ENCODE measurements at places on chromosomes 12 and 14.
A peak's percentile ranks its signal among the peaks of the same experiment; 100 is the strongest.

DNA sequence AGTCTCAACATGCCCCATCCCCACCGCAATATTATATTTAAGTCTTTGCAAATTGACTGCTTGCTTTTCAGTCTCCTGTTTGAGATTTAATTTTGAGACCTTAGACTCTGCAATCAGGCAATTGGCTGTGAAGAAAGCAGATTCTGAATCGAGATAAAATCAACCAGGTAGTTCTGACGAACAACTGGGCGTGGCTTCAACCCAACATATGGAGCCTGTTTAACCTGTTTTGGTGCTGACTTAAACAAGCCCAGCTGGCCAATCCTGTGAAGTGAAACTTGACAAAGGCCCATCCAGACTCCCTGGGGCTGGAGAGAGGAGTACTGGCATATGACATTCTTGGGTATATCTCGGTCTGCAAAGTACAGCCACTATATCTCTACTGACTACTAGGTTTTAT is 9.8 kb upstream of the CIPC start:
- peak; percentile 27 for DNase-seq

GRCh38 chr14:77097006-77097699 is 905 bp upstream of the CIPC start:
- no peak for DNase-seq

- DNase-seq, result no peak
Measured at GRCh38 chr14:76101391-76102379, 50.0 kb upstream of the GPATCH2L start.

DNA sequence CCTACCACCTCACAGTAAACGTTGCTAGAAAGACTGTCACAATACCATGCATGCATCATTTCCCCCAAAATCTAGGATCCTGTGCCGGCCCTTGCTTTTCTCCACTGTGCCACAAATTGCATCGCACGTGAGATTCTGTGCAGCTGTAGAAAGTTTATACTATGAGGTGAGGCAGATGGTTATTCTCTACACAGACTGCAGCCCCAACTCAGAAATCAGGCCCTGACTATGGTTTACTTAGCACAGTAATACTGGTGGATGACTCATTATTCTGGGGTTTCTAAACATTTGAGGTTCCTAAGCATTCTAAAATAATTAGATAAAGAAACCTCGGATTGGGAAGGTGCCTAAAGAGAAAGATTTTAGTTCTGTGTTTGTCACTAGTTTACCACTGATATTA is 163.8 kb upstream of the CCDC198 start:
- DNase-seq, result no peak

DNA sequence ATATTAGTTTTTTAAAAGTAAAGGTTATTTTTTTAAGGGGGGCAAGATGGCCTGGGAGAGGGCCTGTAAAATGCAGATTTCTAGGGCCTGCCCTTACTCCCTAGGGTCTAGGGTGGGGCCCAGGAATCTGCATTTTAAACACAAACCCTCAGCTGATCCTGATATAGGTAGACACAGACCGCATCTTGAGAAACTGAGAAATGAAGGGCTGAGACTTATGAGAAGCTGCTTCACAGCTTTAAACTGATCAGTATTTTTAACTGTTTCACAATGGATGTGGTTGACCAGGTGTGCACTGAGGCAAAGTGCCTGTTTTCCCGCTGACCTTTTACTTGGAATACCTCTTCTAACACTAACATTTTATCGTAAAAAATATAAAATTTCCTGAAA is 84.0 kb downstream of the CCDC88C start:
- no peak for DNase-seq

DNA sequence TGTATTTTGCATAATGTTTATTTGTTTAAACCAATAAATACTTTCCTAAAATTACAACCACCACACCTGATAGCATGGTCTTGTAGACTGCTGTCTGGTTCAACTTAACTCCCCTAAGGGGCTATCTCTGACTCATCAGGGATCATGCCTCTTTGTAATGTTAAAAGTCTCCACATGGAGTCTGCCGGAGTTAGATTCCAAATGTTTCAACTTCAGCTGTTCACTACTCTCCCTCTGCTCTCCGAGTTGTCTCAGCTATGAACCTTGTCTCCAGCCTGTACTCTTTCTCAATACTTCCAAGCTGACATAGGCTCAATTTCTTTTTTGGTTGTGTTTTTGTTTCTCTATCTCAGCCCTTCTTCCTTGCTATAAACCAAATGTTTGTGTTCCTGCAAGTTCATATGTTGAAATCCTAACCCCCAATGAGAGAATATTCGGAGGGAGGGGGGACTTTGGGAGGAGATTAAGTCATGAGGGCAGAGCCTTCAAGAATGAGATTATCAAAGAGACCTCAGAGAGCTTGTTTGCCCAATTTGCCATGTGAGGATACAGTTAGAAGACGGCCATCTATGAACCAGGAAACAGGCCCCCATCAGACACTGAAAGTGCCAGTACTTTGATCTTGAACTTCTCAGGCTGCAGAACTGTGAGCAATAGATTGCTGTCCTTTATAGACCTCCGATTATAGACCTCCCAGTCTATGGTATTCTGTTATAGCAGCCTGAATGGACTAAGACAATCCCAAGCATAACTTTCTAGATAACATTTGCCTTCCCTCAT is 858.2 kb downstream of the VRK1 start:
- no peak for DNase-seq

GRCh38 chr12:45587877-45588533 is 141.5 kb upstream of the ARID2 start:
- no peak for DNase-seq

GRCh38 chr14:68408680-68409079 is 384.2 kb downstream of the ZFP36L1 start:
- DNase-seq, result no peak

DNA sequence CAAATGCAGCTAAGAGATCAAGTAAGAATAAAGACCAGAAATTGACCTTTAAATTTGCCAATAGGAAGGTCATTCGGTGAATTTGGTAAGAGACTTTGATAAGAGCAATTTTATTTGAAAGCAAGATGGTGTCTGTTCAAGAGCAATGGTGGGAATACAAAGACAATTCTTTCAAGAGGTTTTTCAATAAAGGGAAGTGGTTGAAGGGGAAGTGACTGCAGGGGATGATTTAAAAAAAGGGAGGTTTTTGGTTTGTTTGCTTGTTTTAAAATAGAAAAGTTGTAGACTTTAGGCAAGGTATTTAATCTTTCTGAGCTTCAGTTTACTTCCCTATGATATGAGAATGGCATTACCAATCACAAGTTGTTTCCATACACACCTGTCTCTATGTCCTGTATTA is 4.3 kb upstream of the APPL2 start:
- no peak for DNase-seq

- no peak for DNase-seq
Measured at GRCh38 chr12:78802593-78802992, 62.0 kb upstream of the SYT1 start.

- DNase-seq, result no peak
Measured at GRCh38 chr12:13093191-13093847, 10.1 kb downstream of the GSG1 start.

- DNase-seq, result no peak
Measured at GRCh38 chr12:111981987-111982386, 31.0 kb downstream of the TMEM116 start.

DNA sequence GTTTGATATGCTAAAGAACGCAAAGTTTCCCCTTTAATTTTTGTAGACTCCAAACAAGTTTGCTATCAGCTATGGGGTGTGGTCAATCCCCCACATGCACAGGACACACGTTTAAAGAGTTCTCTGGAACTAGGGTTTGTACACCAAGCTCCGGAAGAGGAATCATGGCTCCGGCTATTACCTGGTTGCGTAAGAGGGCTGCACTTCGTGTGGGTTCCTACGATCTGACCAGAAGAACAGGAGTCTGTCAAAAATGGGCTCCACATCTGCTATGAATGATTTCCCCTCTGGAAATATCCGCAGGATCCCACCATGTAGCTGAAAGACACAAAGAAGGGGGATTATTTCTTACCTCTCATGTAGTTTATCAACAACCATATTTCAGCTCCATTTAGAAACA is 22.0 kb downstream of the EGLN3 start:
- no peak for DNase-seq

- no peak for DNase-seq
Measured at GRCh38 chr12:98803468-98804209, 158.5 kb downstream of the APAF1 start.

GRCh38 chr12:58670623-58671022 is 249.7 kb downstream of the LRIG3 start:
- no peak for DNase-seq

GRCh38 chr14:55077170-55078151 is 26.0 kb downstream of the MAPK1IP1L start:
- no peak for DNase-seq

- DNase-seq, result no peak
Measured at GRCh38 chr14:96863327-96863985, 66.3 kb downstream of the VRK1 start.

- DNase-seq, result no peak
Measured at GRCh38 chr14:29853272-29853671, 74.4 kb downstream of the PRKD1 start.

DNA sequence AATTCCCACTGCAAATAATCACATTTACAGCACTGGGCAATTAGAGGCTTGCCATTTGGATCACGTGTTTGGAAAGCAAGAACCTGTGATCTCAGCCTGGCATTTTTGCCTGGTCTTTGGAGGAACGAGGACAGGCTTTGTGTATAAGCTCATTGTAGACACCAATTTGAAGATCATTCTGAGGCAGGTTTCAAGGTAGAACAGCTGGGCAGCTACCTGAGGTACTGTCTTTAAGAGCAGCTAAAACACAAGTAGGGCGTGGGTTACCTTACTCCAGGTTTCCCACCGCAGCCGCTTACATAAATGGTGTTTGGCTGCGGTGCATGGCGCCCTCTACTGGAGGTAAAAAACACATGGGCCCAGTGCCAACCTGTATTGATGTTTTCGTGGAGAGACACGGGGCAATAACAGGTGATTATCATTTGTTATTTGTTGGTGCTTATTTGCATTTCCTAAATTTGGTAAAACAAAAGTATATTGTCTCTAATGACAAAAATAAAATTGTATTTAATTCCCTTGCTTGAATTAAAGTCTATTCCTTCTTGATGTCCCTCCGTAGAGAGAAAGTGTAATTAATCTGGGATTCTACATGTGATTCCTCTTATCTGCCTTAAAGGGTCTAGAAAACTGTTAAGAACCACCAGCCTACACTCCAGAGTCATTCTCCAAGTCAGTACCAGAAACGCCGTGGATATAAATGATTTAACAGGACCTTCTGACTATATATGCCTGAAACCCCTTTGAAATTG is 69.7 kb downstream of the SVOP start:
- peak; percentile 81 for DNase-seq

- no peak for DNase-seq
Measured at GRCh38 chr12:112283546-112283945, 98.7 kb downstream of the HECTD4 start.

- peak; percentile 91 for DNase-seq
Measured at GRCh38 chr12:2034633-2035430, 18.0 kb upstream of the CACNA1C start.

DNA sequence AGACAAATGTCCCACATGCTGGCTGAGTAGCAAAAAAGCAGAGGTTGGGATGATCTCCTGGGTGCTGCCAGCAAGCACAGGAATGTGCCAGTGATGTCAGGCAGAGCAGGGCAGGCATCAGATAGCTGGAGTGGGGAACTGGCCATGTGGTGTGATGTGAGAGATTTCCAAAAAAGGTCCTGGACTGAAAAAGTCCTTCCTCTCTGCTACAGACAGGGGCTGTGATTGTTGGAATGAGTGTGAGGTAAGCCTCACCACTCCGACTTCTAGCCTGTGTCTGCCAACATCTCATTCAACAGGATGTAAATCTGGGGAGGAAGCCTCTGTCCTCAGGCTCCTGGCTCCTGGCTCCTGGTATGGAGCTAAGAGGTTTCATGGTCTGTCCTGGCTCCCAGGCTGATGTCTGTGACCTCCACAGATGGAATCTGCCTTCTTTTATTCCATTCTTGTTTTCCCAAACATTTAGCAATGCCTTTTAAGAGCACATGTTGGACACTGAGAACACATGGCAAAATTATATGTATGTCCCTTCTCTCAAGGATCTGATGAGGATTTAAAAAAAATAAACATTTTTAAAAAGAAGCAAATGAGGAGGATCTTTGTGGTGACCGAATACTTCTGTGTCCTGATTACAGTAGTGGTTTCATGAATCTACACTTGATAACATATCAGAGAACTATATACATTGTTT is 50.1 kb upstream of the STK38L start:
- no peak for DNase-seq

- peak; percentile 66 for DNase-seq
Measured at GRCh38 chr14:20697273-20698017, 8.9 kb downstream of the ANG start.

DNA sequence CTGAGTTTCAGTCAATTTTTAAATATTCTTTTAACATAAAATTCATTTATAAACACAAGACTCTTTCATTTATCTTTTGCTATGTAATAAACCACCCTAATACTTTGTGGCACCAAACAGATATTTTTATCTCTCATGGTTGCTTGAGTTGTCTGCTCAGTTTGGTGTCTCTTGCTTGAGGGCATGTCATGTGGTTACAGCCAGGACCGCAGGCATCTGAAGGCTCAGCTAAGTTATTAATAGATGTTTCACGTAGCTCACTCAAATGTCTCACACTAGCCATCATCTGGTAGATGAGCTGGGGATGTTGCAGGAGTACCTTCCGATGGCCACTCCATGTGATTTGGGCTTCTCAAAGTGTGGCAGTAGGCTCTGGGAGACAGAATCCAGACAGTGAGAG is 597.8 kb downstream of the ETNK1 start:
- peak; percentile 11 for DNase-seq

- no peak for DNase-seq
Measured at GRCh38 chr12:6347367-6348338, 5.8 kb upstream of the TNFRSF1A start.

DNA sequence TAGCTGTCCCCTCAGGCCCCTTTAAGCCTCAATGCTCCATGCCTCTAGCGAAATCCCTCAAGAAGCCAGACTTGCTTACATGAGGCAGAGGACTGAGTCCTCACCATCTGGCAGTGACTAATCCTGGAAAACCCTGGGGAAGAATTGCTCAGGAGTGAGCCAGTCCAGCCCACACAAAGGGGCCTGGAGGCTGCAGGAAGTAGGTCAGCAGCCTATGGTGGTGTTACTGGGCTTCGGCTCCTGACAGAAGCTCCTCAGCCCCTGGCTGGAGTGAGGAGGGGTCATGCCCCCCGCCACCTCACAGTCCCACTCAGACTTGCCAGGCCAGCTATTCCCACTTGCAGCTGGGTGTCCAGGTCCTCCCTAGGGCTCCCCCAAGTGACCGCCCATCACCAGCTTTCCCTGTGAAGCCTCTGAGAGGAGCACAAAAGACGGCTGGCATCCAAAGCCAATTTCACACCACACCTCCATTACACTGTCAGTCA is 250.5 kb downstream of the DPF3 start:
- DNase-seq, result no peak

GRCh38 chr14:102264775-102265174 is 40.2 kb downstream of the MOK start:
- no peak for DNase-seq

- DNase-seq, result no peak
Measured at GRCh38 chr12:130987151-130987931, 33.6 kb downstream of the ADGRD1 start.

GRCh38 chr14:76607510-76607909 is 153.8 kb upstream of the VASH1 start:
- no peak for DNase-seq

GRCh38 chr14:105943973-105944602 is 417.7 kb downstream of the TMEM121 start:
- no peak for DNase-seq
